GM23338 (cell line): ENCODE measurements at places on chromosomes 7 and 10. TPM values are rescaled to one million over a fixed set of nuclear protein-coding genes. Genes with fewer than 3 reads are reported as not detected.

Gene BAIAP2L1
- polyA plus RNA-seq = 23.8 and 24.1 TPM in 2 replicates

Gene CHST15
- 2.6 and 2.7 TPM in 2 replicates for polyA plus RNA-seq

Gene KNDC1
- polyA plus RNA-seq = 1.8 and 1.9 TPM in 2 replicates

Gene LRIT1
- not detected in 2 replicates for polyA plus RNA-seq

Gene JMJD1C
- polyA plus RNA-seq = 272 and 333 TPM in 2 replicates
